ENCODE measurements at places on chromosomes 5 and 9.
A peak's percentile ranks its signal among the peaks of the same experiment; 100 is the strongest.

DNA sequence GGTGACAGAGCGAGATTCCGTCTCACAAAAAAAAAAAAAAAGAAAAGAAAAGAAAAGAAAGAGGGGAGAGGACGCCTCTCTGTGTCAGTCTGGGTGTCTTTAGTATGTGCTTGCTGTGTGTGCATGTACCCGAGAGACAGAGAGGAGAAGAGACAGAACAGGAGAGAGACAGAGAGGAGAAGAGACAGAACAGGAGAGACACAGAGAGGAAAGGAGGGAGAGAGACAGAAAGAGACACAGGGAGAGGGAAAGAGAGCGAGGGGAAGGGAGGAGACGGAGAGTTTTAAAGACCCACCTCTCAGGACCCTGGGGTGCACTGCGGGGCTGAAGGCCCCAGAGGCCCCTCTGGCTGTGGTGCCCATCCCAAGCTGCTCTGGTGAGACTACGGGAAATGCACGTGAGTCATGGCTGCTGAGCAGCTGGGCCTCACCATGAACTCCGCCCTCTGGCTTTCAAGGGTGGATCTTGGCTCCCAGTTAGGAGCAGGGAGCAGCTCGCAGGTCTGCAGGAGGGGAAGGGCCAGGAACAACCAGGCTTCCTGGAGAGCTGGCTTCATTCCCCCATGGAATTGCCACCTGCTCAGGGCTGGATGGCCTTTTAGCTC, 7.9 kb downstream of the SLC6A3 start:
- no peaks in the 10 kb centered on the region for H3K4me1 ChIP-seq
- no peak for DNase-seq
- H3K27ac ChIP-seq = no peak overlapping the region
- peaks cover 35% of the 10 kb centered on the region for H3K27me3 ChIP-seq
- no peak overlapping the region for H3K4me3 ChIP-seq
- H3K36me3 ChIP-seq = no peaks in the 10 kb centered on the region

GRCh38 chr5:78730300-78731094, 81.9 kb upstream of the LHFPL2 start:
- H3K27ac ChIP-seq = no peak overlapping the region
- no peak for DNase-seq
- no peaks in the 10 kb centered on the region for H3K36me3 ChIP-seq
- no peaks in the 10 kb centered on the region for H3K27me3 ChIP-seq
- H3K4me3 ChIP-seq = no peak overlapping the region

DNA sequence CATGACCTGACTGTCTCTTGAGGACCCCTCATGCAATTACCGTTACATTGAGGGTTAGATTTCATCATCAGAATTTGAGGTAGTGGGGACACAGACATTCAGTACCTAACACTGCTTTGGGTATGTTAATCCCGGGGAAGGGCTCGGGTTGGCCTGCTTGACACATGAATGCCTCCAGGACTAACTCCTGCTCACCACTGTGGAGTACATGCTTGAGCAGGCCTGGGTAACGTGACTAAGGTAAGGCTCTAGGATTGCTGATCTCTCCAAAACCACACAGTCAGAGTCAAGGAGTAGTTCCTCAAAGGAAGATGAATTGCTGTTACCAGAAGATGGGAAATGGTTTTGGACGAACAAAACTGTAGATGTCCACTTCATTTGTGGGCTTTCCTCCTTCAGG, 376.3 kb upstream of the ZNF462 start:
- no peaks in the 10 kb centered on the region for H3K27me3 ChIP-seq
- no peaks in the 10 kb centered on the region for H3K36me3 ChIP-seq
- no peaks in the 10 kb centered on the region for H3K4me1 ChIP-seq
- H3K4me3 ChIP-seq = no peak overlapping the region
- no peak overlapping the region for H3K27ac ChIP-seq

DNA sequence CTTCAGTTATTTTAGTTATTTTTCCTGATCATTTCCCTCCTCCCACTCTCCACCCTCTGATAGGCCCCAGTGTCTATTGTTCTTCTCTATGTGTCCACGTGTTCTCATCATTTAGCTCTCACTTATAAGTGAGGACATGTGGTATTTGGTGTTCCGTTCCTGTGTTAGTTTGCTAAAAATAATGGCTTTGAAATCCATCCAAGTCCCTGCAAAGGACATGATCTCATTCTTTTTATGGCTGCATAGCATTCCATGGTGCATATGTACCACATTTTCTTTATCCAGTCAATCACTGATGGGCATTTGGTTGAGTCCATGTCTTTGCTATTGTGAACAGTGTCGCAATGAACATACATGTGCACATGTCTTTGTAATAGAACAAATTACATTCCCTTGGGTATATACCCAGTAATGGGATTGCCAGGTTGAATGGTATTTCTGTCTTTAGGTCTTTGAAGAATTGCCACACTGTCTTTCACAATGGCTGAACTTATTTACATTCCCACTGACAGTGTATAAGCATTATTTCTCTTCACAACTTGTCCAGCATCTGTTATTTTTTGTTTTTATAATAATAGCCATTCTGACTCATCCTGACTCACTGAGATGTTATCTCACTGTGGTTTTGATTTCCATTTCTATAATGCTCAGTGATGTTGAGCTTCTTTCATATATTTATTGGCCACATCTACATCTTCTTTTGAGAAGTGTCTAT, 17.2 kb upstream of the DIRAS2 start:
- H3K4me1 ChIP-seq = no peaks in the 10 kb centered on the region
- H3K27me3 ChIP-seq = no peaks in the 10 kb centered on the region
- H3K36me3 ChIP-seq = no peaks in the 10 kb centered on the region
- H3K27ac ChIP-seq = no peak overlapping the region

GRCh38 chr5:35902046-35902672, 36.3 kb downstream of the CAPSL start:
- no peak overlapping the region for H3K27ac ChIP-seq
- H3K4me3 ChIP-seq = no peak overlapping the region
- no peak for DNase-seq
- peaks cover 4% of the 10 kb centered on the region for H3K4me1 ChIP-seq

- no peaks in the 10 kb centered on the region for H3K4me1 ChIP-seq
- no peak overlapping the region for H3K27ac ChIP-seq
- no peaks in the 10 kb centered on the region for H3K27me3 ChIP-seq
- DNase-seq = no peak
- H3K4me3 ChIP-seq = no peak overlapping the region
These were observed 52.3 kb downstream of the SLC46A2 start for GRCh38 chr9:112838342-112838741.

- no peak for DNase-seq
- H3K27ac ChIP-seq = no peak overlapping the region
- H3K36me3 ChIP-seq = no peaks in the 10 kb centered on the region
These were observed 124.2 kb downstream of the WNK2 start for GRCh38 chr9:93308158-93308602.

DNA sequence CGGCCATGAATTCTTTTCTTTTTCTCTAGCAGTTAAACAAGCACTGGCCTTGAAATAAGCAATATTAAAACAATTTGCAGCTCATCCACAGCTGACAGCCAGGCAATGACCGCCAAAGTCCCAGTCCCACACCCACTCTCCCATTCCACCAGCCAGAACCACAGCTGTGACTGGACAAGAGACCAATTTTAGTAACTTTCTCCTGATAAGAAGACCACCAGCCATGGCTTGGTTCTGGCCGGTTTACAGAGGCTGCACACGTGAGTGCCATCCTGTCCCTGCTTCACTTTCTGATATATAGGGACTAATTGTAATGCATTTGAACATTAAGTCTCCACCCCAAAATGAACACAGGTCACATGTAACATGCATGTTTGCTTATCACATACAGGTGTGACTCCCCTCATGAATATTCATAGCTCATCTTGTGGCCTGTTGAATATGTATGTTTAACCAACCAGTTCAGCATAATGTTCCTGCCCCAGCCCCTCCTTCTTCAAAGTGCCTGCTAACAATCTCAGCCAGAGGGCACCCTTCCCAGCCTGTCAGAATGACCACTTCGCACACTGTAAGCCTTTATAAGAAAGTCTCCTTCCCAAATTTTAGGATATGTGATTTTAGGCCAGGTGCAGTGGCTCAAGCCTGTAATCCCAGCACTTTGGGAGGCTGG, 23.9 kb upstream of the FANCC start:
- H3K4me3 ChIP-seq = no peak overlapping the region
- peaks cover 7% of the 10 kb centered on the region for H3K4me1 ChIP-seq
- H3K36me3 ChIP-seq = no peaks in the 10 kb centered on the region
- H3K27ac ChIP-seq = no peak overlapping the region
- DNase-seq = peak; percentile 52
- H3K27me3 ChIP-seq = no peaks in the 10 kb centered on the region

DNA sequence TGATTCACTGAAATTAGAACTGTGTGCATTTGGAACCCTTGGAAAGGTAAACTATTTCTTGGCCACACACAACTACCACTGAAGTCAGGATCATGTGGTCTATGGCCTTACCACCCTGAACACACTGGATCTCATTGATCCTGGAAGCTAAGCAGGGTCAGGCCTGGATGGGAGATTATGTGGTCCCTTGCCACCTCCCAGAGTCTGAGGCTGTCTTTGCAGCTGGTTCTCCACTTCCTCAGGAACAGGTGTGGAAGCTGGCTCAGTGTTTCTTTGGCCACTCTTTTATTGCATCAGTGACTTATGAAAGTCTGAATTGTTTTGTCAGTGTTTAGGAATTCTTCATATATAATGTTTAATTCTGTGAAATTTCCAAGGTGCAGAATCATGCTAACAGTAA, 89.2 kb downstream of the TEK start:
- H3K4me1 ChIP-seq = no peaks in the 10 kb centered on the region
- H3K27me3 ChIP-seq = no peaks in the 10 kb centered on the region
- no peak overlapping the region for H3K4me3 ChIP-seq
- DNase-seq = no peak
- H3K36me3 ChIP-seq = no peaks in the 10 kb centered on the region

DNA sequence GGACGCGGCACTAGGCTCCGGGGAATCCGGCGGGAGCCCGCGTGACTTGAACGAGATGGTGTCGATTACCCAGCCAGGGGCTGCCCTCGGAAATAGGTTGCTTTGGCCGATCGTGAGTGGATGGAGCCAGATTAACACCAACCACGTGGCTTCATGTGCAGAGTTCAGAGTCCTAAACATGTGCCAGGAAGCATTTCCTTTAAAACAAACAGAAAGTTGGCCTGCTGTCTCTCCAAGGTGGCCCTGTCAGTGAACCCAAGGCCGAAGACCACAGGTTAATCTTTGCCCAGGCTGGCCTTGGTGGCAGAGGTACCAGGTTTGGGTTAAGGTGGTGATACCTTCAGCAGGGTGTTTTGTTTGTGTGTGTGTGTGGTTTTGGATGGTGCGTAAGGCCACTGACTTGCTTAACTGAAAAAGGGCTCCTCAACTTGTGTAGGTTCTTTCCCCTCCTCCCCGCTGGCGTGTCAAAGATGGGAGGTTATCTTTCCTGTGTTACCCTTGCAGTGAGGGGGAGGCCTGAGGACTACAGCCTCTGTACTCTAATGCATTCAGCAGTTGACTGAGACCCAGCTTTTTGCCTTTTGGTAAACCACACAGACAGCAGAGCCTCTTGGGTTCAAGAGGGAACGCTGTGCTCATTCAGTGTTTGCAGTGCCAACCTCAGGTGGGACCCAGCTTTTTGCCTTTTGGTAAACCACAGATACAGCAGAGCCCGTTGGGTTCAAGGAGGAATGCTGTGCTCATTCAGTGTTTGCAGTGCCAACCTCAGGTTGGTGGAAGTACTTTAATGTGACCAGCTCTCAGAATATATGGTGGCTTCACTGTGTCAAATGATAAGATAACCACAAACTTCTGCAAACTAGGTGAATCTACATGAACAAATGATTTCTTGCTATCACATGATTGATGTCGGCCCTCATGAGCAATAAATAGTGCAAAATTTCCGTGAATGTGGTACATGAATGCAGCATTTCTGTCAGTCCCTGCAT, 1.4 kb downstream of the IQGAP2 start:
- no peak overlapping the region for H3K27ac ChIP-seq
- H3K4me1 ChIP-seq = no peaks in the 10 kb centered on the region
- no peak for DNase-seq

- no peaks in the 10 kb centered on the region for H3K36me3 ChIP-seq
- H3K27ac ChIP-seq = no peak overlapping the region
- H3K4me1 ChIP-seq = no peaks in the 10 kb centered on the region
- no peaks in the 10 kb centered on the region for H3K27me3 ChIP-seq
- DNase-seq = no peak
These were observed 79.0 kb downstream of the SMC2 start for GRCh38 chr9:104173067-104173466.

DNA sequence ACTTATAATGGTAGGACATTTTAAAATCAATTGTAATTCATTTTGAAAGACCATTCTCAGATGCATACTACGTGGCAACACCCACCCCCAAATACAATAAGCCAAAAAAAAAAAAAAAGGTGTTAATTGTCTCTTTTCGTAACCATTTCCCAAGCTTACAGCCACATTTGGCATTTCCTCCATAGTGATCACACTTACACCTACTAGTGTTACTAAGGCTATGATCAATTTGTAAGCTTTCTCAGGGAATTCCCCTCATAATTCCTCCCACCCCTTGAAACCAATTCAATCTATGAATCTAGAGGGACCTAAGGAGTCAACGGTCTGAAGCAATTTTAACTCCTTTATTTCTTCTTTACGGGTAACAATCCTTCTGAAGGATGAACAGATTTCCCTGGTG, 40.1 kb downstream of the NR2F1 start:
- H3K27ac ChIP-seq = no peak overlapping the region
- peaks cover 58% of the 10 kb centered on the region for H3K27me3 ChIP-seq
- no peaks in the 10 kb centered on the region for H3K36me3 ChIP-seq
- no peak for DNase-seq
- H3K4me3 ChIP-seq = no peak overlapping the region

DNA sequence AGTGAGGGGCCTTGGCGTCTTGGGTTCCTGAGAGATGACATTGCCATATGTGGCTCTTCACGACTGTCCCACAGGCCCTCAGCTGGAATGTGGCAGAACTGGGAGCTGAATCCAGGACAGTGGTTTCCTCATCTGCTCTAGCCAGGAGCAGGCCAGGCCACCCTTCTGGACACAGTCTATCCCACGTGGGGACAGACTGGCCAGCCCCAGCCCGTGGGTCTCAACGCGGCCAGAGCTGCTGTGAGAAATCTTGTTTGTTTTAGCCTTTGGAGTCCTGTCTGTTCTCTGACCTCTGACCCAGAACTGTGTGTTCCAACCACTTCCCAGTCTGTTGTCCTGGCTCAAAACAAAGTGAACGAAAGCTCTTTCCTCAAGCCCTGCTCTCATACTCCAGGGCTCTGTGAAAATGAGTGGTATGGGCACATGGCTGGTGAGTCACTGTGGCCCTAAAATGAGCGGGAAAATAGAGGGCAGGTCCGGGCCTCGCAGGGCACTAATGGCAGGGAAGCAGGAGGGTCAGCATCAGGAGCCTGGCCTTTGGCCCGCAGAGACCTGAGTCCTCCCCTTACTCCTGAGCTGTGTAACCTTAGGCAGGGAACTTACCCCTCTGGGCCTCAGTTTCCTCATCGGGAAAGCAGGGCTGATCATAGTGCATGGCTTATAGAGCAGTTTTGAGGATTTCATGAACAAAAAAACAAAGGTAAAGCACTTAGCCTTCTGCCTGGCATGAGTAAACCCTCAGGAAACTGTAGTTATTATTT, 34.8 kb upstream of the GLRX start:
- no peaks in the 10 kb centered on the region for H3K36me3 ChIP-seq
- H3K4me1 ChIP-seq = peaks cover 54% of the 10 kb centered on the region
- no peak overlapping the region for H3K4me3 ChIP-seq
- peak overlapping the region; percentile 90 for H3K27ac ChIP-seq
- DNase-seq = no peak
